ENCODE measurements at places on chromosomes 6 and 20. TPM values are rescaled to one million over a fixed set of nuclear protein-coding genes. Genes with fewer than 3 reads are reported as not detected.

DNA sequence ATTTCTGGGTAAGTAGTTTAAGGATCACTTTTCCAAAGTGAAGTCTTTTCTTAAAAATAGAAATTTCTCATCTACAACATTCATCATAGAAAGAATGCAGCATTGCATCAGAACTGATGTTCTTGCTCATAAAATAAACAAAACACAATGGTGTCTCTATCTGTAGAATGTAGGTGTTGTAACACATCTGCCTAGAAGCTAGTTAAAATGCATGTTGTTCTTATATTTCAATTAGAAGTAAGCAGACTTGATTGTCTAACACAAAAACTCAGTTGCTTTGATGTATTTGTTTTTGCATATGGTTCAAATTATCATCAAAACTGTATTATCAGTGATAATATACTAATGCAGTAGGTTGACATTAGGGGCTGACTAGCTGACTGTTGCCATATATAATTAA lies 654.7 kb upstream of the FLRT3 start:
- DNase-seq = no peak

DNA sequence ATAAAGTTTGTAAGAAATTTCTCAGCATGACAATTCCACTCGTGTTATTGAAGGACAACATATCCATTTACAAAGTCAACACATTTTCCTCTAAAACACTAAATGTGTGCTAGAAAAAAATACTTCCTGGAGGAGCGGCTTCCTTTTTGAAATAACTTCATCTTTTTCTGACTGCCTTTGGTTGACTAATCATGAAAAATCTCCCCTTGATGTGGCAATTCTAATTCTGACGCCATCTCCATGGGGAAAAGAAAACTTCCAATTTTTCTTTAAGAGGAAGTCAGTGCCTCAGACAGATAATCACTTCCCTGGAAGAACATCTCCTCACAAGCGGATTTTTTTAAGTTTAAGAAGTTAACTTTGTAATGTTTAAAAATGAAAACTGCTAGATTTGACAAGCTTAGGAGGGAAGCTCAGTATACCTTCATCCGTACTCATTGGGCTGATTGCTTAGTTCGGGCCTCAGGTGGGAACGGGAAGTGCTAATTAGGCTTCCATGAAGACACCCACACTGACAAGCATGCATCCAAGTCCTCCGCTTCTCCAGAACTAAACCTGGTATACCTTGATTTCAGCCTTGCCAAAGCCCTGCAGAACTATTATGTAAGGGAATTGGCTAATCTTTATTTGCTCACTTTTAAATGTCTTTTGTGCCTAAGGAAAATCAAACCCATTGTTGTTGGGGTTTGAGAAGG lies 35.1 kb upstream of the DUSP22 start:
- DNase-seq = peak; percentile 23

- DNase-seq = no peak
These were observed 117.2 kb downstream of the IPCEF1 start for GRCh38 chr6:154239392-154239791.

DNA sequence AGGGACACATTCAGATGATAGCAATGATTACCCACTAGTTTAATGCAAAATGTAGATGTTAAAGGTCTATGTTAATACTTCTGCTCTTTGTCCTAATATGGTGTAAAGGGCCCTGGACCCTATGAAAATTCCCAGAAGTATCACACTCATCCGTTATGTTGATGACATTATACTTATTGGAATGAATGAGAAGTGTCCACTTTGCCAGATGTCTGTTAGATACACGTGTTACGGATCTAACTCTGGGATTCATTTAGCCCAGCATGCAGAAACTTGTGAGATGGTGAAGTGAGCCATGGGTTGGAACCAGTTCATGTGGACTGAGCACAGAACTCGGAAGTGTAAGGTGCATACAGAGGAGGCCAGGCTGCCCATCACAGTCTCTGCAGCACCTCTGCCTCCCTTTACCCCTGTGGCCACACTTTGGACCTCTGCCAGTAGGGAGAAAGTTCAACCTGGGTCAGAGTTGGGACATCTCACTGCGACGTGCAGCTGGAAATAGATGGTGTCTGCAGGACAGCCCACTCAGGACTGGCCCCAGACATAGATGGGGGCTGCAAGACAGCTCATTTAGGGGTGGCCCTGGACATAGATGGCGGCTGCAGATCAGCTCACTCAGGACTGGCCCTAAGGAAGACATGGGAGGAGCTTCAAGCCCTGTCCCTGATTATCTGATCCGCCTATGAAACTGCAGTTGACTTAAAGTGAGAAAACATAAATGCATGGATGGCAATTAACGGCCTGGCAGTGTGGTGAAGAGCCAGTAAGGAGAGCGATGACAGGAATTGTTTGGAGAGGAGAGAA lies 71.2 kb upstream of the THBS2 start:
- peak; percentile 48 for DNase-seq

GRCh38 chr6:129184324-129184723 lies 301.4 kb downstream of the LAMA2 start:
- DNase-seq = no peak

GRCh38 chr20:5821627-5822215 lies 71.5 kb downstream of the SHLD1 start:
- peak; percentile 45 for DNase-seq

- DNase-seq = peak; percentile 52
These were observed 119.0 kb upstream of the ZNF184 start for GRCh38 chr6:27591699-27592480.

DNA sequence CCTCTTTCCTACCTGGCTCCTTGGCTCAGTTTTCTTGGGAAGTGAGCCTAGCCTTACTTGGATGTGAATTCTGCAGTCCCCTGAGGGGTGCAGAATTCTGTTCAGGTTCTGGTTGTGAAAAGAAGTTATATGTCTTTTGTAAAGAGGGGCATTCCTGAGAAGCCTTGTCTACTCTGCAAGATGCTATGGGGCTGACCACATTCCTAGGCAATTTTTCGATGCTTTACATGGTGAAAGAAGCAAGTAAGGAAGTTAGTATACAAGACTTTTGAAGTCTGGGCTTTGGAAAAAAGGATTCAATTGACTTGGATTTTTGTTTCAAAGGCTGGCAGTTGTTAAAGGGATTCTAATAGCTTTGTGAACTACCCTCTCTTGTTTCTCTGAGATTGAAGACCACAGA lies 167.9 kb upstream of the STMND1 start:
- DNase-seq = no peak

DNA sequence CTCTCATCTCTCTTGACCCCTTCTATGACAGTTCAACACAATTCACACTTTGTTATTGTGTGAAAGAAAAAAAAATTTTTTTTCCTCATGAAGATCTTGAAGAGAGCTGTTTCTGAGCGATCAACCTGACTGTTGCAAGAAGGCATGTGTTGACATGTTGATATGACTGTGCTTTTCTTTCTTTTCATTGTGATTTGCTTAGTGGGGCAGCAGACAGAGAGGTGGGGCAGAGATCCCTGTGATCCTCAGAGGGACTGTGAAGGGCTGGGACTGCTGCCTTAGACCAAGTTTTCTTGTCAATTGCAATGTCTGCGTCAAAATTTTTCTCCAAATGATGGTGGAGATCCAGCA lies 70.8 kb upstream of the IYD start:
- DNase-seq = no peak

DNA sequence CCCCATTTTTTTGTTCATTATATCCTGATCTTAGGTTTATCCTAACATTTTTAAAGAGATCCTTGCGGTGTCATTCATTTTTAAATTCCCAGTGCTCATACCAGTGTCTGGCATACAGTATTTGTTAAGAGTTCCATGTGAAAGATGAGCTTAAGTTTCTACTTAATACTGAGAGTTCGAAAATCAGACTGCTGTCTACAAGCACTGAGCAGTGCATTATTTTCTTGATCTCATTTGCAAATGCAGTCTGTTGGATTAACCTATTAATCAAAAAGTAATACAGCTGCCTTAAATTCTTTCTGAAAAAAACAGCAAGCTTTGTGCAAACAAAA lies 663 bp downstream of the COQ3 start:
- no peak for DNase-seq

DNA sequence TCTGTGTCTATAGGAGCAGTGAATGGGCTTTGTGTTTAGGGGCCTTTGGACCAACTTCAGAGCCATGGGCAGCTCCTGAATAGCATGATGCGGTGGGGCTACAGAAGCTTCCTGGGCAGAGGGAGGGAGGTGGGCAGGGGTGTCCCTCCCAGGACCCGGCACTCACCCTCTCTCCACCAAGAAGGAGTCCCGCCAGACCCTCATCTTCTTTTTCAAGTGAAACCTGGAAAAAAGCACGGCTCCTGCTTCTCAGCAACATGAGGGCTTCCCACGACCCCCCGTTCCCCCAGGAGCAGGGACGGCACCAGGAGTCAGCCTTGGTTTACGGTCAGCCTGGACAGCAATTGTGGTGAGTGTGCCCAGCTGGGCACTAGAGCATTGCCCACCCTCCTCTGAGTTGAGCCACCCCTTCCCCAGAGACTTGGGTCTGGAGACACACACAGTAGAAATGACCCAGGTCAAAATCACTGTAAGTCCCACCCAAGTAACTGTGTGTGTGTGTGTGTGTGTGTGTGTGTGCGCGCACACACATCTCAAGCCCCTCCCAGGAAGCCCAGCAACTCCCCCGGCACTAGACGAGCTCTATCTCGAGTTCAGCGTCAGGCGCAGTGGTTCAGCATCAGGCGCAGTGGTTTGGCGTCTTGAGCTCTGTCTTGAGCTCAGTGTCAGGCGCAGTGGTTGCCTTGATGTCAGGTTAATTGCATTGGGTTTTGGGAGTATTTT lies 108.2 kb downstream of the SULF2 start:
- DNase-seq = no peak

DNA sequence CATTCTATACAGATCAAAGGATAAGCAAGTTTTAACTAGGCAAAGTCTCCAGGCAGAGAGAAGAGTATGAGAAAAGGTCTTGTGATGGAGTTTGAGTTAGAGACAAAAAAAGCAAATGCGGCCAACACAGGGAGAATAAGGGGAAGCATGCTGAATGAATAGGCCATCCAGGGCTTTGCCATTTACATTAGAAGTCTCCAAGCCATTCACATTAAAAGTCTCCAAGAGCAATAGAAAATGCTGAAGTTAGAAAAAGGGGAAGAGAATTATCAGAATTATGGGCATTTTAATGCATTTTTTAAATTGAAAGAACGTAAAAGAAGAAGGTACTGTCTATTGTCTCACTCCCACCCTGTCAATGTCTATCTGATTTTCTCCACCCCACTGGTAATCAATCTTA lies 49.4 kb downstream of the PDSS2 start:
- no peak for DNase-seq

DNA sequence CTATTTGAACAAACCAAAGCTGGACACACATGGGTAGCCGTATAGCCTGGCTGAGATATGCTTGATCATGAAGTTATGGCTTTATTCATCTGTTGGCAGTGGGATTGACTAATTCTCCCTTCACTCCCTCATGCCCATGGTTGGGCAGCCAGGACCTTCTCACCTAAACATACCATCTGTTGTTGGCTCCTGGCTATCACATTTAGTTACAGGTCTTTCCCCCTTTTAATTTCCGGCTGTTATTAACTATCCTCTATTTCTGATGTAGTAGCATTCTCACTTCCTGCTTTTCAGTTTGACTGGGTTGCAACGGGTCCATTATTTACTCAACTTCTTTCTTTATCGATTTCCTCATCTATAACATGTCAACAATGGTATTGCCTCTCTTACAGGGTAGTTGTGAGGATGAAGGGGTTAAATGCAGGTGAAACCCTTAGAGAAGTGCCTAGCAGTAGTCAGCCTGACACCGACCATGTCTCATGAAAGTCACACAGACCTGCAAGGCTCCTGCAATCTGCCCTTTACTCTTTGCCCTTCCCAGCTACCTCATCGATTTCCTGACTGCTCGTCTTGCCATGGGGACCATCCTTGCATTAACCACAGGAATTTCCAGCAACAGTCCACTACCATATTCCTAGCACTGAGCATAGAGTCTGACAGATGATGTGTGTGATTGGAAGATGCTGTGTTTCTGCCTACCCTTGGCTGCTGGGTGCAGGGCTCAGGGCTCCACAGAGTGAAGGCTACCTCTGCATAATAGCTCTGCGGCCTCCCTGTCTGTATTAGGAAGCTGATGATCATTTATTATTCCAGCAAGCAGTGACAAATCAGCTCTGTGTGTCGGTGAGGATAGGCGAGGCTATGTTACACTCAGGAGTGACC lies 42.2 kb downstream of the PPP1R14C start:
- DNase-seq = peak; percentile 66

Gene GLP1R
- total RNA-seq = not detected

Gene TSBP1
- total RNA-seq = not detected

Gene CYP39A1
- 4.3 TPM for total RNA-seq

Gene HEY2
- 2.2 TPM for total RNA-seq

Gene LY6G6C
- not detected for total RNA-seq

Gene PERP
- total RNA-seq = 7.7 TPM
